Left renal cortex interstitium (tissue), 4 donors: ENCODE measurements at places on chromosomes 16 and 17. TPM values are rescaled to one million over a fixed set of nuclear protein-coding genes. Genes with fewer than 3 reads are reported as not detected.
A peak's percentile ranks its signal among the peaks of the same experiment; 100 is the strongest.

The SOCS1 gene
- polyA plus RNA-seq, result 12.7 TPM

- no peak for DNase-seq
Observed at GRCh38 chr16:30407804-30408534, 563 bp downstream of the ZNF771 start.

GRCh38 chr17:64295146-64295545 lies 32.1 kb upstream of the TEX2 start:
- DNase-seq, result no peak

The TNFRSF17 gene
- polyA plus RNA-seq, result 0.36 TPM

GRCh38 chr17:73851091-73851490 lies 206.8 kb upstream of the SDK2 start:
- no peak for DNase-seq

DNA sequence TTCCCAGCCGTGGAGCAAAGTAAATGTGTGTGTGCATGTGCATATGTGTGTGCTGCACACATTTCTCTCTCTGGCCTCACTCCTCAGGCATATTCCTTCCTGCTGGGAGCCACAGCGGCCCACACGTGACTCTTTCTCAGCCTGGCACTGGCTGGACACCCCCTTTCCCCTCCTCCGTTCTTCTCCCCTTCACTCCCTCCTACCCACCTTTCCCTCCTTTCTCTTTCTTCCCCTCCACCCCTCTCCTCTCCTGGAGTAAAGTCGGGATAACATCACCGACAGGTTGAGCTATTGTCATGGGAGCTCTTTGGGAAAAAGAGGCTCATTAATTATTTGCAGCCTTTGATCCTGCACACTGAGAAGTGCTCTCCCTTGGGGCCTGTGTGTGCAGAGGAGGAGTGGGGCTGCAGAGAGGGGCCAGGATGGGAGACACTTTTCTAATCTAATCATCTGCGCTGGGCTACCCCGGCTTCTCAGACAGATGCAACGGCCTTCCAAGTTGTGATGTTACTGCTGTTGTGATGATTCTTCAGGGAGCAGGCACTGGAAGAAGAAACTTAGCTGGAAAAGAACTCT lies 126.3 kb upstream of the HSBP1 start:
- no peak for DNase-seq

The CRYBA1 gene
- not detected for polyA plus RNA-seq

DNA sequence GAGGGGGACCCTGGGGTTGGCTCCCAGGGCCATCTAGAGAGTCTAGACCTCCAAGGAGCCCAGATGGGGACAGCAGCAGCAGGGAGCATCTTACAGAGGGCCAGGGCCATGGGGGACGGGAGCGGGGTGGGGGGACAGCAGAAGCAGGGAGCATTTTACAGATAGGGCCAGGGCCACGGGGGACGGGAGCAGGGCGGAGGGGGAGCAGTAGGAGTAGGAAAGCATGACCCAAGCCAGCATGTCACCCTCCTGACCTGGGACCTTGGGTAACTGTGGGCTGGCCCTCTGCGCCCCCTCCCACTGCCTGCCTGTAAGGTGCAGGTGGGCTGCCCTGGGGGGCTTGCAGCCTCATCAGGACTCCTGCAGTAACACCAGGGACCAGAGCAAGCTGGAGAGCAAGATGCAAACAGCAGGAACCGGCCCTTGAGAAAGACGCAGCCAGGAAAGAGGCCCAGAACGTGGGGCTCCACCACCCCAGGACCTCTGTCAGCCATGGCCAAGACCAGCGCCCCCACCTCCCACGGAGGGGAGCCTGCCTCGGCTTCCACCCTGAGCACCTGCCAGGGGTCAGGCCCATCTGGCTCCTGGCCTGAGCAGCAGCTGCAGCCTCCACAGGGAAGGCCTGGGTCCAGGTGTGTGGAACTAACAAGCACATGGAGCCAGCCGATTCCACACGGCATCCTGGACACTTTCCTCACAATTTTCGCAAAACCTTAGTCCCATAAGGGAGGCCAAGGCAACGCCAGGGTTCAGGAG lies 2.4 kb downstream of the ZNF598 start:
- no peak for DNase-seq

- no peak for DNase-seq
Observed at GRCh38 chr17:66538776-66539175, 236.4 kb downstream of the PRKCA start.

DNA sequence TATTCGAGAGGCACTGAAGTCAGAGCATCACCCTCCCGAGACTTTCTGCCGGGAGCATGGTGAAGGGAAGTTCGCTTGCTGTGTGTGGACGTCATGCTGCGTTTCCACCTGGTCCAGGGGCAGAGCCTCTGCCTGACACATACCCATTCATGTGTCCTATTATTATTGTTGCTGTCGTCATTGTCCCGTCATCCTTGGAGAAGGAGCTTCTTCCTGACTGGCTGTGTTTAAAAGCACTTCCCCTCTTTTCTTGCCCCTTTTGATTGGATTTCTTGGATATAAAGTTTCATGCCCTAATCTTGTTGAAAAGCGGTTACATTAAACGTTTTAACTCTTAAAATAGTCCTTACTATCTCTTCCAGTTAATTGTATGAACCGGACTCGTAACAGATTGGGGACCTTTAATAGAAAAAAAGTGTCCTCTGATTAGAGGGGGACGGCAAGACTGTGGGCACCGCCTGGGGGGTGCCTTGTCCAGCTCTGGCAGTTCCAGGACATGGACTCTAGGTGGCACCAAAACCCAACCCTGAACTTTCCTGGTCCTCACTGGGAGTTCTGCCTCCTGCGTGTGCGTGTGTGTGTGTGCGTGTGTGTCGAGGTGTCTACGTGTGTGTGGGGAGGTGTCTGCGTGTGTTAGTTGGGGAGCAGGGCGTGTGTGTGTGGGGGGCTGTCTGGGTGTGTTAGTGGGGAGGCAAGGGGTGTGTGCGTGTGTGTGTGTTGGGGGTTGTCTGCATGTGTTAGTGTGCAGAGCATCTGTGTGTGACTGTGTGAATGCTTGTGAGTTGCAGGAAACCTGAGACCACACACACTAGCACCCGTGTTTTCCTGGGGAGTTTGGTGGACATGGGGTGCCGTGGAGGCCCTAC lies 133.3 kb upstream of the CIBAR2 start:
- no peak for DNase-seq

The MT1M gene
- 0.41 TPM for polyA plus RNA-seq

The MARF1 gene
- 45.3 TPM for polyA plus RNA-seq

GRCh38 chr16:15509593-15510535 lies 75.5 kb downstream of the BMERB1 start:
- no peak for DNase-seq

- no peak for DNase-seq
Observed at GRCh38 chr16:12124742-12125141, 148.2 kb downstream of the SNX29 start.

DNA sequence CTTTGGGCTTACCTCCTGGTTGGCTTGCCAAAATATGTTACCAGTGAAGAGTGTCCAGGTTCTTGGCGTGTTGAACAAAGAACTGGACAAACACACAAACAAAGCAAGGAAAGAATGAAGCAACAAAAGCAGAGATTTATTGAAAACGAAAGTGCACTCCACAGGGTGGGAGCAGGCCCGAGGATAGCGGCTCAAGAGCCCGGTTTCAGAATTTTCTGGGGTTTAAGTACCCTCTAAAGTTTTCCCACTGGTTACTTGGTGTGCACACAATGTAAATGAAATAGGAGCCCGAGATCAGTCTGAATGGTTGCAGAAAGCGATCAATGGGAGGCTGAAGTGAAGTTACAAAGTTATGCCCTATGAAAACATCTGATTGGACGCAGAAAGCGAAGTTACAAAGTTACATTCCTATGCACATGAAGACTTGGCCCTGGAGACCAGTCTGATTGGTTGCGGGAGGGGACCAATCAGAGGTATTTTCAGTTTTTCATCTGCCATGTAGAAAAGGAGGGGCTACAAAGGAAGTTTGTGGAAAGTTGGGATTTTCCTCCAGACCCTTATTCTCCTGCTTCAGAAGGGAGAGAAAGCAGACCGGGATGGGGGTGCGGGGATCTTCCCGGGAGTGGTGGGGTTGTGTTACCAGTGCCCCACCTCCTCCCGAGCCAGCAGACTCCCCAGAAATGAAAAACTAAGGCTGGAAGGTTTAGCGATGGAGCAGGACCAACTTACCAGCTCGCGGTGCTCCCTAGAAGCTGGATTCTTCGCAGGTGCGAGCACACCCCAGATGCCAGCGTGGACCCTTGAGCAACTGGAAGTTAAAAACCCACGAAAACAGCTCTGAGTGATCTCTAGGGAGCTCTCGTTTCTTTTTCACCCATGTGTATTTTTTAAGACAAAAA lies at the start of gene SLFN12:
TSS of gene SLFN12 (minus strand) at position 325 of the 899 bp plus-strand sequence. CDS start 9,472 bp downstream, outside the sequence.
- peak; percentile 90 for DNase-seq

- DNase-seq, result no peak
Observed at GRCh38 chr16:65743558-65743957, 621.7 kb upstream of the CDH11 start.

DNA sequence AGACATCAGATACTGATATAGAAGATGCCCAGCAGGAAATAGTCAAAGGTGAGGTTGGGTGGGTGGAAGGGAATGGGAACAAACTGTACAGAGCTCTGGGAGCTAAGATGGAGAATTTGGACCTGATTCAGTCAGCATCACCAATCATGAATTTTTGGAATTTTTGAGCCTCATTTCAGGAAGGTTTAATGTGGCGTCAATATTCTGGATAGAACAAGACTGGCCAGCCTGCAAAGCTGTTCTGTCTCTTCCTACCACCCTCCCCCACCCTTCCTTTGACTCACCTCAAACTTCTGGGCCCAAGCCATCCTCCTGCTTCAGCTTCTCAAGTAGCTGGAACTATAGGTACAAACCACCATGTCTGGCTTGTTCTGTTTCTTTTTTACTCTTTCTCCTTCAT lies 32.6 kb downstream of the CTCF start:
- no peak for DNase-seq

The CD300E gene
- polyA plus RNA-seq, result 0.14 TPM

GRCh38 chr17:57939797-57940196 lies 15.4 kb downstream of the CUEDC1 start:
- DNase-seq, result no peak

GRCh38 chr16:88634141-88634993 lies 4.0 kb upstream of the IL17C start:
- no peak for DNase-seq

DNA sequence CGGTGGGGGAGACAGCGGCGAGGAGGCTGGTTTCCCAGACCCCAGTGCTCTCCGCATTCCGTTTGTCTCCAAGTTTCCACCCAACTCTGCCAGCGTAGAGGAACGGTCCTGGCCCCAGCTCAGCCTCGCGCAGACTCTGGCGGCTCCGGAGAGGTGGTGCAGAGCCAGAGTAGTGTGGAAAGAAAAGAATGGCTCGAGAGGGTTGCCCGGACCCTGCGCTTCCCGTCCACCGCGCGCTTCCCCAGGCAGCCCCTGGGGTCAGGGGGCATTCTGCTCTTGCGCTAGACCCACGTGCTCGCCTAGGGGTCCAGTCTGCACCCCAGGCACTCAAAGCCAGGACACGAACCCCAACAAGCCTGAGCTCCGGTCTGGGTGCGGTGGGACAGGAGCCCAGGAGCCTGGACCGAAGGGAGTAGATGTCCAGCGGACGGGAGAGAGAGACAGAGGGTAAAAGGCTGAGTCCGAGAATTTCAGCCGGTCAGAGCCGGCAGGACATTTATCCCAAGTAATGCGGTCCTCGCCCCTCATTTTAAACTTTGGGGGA lies 3.8 kb downstream of the PMP22 start:
- DNase-seq, result no peak

The PRSS21 gene
- polyA plus RNA-seq, result not detected

DNA sequence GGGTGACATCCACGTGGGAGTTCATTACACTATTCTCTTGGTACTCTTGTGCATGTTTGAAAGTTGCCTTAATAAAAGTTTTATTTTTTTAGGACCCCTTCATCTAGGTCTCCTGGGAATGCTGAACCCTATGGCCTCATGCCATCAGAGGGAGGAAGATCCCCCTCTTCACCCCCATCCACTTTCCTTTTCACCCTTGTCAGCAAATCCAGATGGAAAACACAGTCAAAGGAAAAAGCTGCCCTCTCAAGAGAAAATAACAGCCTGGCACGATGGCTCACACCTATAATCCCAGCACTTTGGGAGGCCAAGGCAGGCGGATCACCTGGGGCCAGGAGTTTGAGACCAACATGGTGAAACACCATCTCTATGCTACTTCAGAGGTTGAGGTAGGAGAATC lies 274.2 kb downstream of the XYLT1 start:
- DNase-seq, result no peak

DNA sequence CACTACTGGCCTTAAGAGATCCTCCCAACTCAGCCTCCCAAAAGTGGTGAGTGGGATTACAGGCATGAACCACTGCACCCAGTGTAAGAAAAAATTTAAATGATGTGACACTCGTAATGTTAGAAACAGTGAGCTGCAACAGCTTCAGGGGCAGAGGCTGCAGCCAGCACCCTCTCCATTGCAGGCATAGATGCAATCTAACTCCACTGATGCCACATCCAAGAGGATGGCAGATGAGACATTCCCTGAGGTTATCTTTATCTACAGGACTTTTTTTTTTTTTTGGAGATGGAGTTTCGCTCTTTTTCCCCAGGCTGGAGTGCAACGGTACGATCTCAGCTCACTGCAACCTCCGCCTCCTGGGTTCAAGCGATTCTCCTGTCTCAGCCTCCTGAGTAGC lies 19.9 kb downstream of the ZCCHC14 start:
- no peak for DNase-seq

DNA sequence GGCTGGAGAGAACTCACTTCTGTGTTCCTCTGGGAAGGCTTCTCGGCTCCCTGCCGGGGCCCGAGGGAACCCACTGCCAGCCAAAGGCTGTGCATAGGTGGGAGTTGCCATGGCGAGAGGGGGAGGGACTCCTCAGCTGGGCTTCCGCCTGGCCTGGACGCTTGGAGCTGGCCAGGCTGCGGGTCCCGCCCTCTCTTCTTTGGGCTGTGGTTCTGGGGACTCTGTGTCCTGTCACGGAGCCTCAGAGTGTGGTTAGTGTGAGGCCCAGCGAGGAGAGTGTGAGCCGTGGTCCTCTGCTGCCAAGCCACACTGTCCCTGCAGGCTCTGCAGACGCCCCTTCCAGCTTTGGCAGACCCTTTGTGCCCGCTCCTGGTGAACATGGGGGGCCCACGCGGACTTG lies 123.1 kb downstream of the OR1D5 start:
- no peak for DNase-seq

The TMEM95 gene
- not detected for polyA plus RNA-seq

DNA sequence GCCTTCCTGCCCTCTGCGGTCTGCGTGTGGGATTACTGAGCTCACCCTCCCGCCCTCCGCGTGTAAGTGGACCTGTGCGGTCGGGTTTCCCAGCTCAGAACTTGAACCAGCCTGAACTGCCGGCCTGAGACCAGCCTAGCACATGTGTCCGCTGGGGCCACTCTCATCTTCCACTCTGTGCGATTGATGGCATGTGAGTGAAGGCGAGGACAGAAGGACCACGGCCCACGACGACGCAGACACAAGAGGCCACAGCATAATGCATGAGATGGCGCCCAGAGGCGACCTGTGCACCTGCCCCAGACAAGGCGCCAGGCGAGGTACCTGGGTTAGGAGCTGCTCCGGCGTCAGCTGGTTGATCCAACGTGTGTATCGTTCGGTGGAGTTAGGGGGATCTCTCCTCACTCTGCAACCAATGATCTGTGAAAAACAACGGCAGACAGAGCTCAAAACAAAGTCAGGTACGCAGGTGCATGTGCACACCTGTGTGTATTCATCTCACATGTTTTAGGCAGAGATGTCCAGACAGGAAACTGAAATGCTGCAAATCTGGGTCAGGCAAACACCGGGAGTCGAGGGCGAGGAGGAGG lies 74.5 kb upstream of the METRNL start:
- no peak for DNase-seq

GRCh38 chr17:69525920-69526841 lies 111.7 kb downstream of the MAP2K6 start:
- DNase-seq, result peak; percentile 69

- no peak for DNase-seq
Observed at GRCh38 chr16:85017151-85017550, 5.8 kb upstream of the ZDHHC7 start.

- no peak for DNase-seq
Observed at GRCh38 chr17:67629971-67630320, 87.8 kb upstream of the NOL11 start.
